ENCODE measurements at places on chromosomes 4 and X. TPM values are rescaled to one million over a fixed set of nuclear protein-coding genes. Genes with fewer than 3 reads are reported as not detected.

GRCh38 chr4:23788027-23788426 is 101.8 kb downstream of the PPARGC1A start:
- H3K36me3 ChIP-seq: no peaks in the 10 kb centered on the region
- no peak overlapping the region for H3K4me3 ChIP-seq
- no peak overlapping the region for H3K27ac ChIP-seq
- H3K4me1 ChIP-seq: no peaks in the 10 kb centered on the region
- no peaks in the 10 kb centered on the region for H3K27me3 ChIP-seq

DNA sequence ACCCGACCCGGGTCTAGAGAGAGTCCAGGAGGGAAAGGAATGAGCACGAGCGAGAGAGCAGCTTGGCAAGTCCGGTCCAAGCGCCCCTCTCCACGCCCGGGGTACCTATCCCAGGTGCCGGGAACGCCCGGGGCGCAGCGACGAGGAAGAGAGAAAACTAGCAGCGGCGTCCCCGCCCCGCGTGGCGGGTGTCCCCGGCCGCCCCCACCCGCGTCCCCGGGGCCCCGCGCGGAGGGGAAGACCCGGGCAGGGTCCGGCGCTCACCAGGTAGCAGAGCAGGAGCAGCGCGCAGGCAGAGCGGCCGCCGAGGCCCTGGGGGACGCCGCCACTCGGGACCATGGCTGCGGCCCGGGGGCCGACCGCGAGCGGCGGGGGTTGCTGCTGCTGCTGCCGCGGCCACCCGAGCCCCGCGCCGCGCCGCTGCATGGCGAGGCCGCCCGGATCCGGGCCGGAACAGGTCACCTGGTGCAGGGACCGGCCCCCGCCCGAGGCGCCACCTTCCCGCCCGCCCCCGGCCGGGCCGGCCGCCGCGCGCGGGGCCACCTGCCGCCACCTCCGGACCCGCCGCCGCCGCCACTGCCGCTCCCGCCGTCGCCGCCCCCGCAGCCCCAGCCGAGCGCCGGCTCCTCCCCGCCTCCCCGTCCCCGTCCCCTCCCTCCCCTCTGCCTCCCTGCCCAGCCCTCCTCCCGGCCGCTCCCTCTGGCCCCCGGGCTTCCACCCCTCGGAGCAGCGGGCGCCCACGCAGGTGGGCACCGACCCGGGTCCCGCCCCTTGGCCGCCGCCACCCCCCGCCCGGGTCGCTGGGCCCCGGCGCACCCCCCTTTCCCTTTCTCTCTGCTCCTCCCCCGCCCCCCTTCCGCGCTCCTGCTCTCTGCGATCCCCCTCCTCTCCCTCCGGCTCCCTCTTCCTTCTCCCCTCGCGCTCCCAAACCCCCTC is at the start of gene SEL1L3:
TSS of gene SEL1L3 (minus strand) at position 578 of the 936 bp plus-strand sequence. CDS start at position 426, 152 bp downstream.
- H3K4me3 ChIP-seq: peak within 1 kb of the TSS; percentile 99
- H3K36me3 ChIP-seq: peaks cover 11% of the 10 kb centered on the region
- H3K27me3 ChIP-seq: no peaks in the 10 kb centered on the region
- peaks cover 42% of the 10 kb centered on the region for H3K4me1 ChIP-seq
- peak within 1 kb of the TSS; percentile 99 for H3K27ac ChIP-seq

- DNase-seq: no peak
- H3K4me1 ChIP-seq: peaks cover under 1% of the 10 kb centered on the region
- H3K27me3 ChIP-seq: no peaks in the 10 kb centered on the region
- H3K27ac ChIP-seq: no peak overlapping the region
- no peak overlapping the region for H3K4me3 ChIP-seq
These were observed 34.5 kb downstream of the PHKA2 start for GRCh38 chrX:18949291-18949943.

- no peak overlapping the region for H3K4me3 ChIP-seq
- no peak overlapping the region for H3K27ac ChIP-seq
- no peak for DNase-seq
These were observed 41.1 kb downstream of the HPF1 start for GRCh38 chr4:169716677-169717076.

DNA sequence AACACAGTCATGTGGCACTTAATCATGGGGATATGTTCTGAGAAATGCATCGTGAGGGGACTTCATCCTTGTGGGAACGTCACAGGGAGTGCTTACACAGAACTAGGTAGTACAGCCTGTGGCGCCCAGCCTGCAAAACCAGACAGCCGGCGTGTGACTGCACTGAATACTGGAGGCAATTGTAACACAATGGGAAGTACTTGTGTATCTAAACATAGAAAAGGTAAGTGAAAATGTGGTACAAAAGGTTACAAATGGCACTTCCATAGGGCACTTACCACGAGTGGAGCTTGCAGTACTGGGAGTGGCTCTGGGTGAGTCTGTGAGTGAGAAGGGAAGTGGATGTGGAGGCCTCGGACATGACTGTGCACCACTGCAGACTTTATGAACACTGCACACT is 5.2 kb downstream of the TLR3 start:
- no peak overlapping the region for H3K27ac ChIP-seq
- peaks cover 10% of the 10 kb centered on the region for H3K27me3 ChIP-seq
- no peak for DNase-seq
- no peaks in the 10 kb centered on the region for H3K36me3 ChIP-seq
- H3K4me3 ChIP-seq: no peak overlapping the region
- H3K4me1 ChIP-seq: peaks cover 8% of the 10 kb centered on the region

The ARHGAP6 gene
- total RNA-seq: not detected

The SPANXD gene
- not detected for total RNA-seq

The KIF4A gene
- total RNA-seq: 19.4 TPM

All from activated T-helper 1 cell treated with anti-CD3 and anti-CD28 coated beads, Interleukin-12 subunit alpha, Interleukin-12 subunit beta, Interleukin-2, Interleukin-4 antibody, amounts not matched to agents 30 ng/mL and 10 ng/mL and 1 ng/mL, durations not matched to agents 14 hours and 24 hours and 36 hours (primary cell).